Left kidney (tissue), 8 donors: ENCODE measurements at places on chromosomes 3 and 15.

DNA sequence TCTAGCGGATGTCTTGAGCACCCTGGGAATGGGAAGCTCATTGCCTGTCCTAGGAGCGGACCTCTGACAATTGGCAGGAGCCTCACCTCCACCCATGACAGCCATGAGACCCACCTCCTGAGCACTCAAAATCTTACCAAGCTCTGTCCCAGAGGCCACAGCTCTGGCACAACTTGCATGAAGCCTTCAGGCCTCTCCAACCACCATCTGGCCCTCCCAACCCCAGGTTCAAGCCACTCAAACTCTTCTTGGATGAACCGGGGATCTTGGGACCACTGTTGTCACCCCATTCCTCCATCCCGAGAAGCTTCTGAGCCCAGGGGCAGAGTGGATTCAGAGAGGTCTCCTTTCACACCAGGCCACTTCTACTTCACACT is 1.5 kb downstream of the VIPR1 start:
- no peak for DNase-seq

- DNase-seq, result no peak
Observed at GRCh38 chr3:101928890-101929289, 79.6 kb downstream of the NFKBIZ start.

GRCh38 chr3:45003859-45004258 is 22.2 kb upstream of the CLEC3B start:
- DNase-seq, result no peak

DNA sequence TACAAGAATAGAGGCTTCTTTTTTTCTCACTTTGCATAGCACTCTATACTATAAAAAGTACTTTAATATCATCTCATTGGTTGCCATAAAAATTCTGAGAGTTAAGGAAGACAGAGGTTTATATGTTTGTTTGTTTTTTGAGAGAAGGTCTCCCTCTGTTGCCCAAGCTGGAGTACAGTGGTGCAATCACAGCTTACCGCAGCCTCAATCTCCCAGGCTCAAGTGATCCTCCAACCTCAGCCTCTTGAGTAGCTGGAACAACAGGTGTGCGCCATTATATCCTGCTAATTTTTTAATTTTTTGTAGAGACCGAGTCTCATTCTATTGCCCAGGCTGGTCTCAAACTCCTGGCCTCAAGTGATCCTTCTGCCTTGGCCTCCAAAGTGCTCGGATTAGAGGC is 250.2 kb downstream of the LPP start:
- no peak for DNase-seq

DNA sequence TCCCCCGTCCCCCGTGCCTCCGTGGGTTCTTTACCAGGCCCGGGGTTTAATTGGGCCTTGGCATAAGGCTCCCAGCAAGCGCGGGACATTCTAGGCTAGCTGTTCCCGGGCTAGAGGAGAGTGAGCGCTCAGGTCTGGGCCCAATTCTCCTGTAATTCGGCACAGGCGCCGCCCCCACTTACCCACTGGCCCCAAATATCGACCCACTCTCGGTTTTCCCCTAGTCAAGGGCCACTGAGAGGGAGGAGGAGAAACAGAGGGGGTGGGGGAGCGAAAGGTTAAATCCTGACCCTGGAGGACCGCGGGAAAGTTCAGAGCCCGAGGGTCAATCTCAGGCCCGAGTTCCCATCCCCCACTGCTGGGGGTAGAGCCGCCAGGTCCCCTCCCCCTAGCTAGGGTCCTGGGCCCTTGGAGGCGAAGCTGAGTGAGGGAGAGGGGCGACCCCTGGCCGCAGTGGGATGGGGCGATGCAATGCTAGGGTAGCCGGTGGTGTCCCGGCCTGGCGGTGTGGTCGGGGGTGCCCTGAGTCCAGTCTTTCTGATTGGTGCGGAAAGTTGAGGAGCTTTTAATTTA is 8.5 kb upstream of the ONECUT1 start:
- DNase-seq, result no peak

GRCh38 chr3:24278543-24278942 is 216.1 kb downstream of the THRB start:
- DNase-seq, result no peak

DNA sequence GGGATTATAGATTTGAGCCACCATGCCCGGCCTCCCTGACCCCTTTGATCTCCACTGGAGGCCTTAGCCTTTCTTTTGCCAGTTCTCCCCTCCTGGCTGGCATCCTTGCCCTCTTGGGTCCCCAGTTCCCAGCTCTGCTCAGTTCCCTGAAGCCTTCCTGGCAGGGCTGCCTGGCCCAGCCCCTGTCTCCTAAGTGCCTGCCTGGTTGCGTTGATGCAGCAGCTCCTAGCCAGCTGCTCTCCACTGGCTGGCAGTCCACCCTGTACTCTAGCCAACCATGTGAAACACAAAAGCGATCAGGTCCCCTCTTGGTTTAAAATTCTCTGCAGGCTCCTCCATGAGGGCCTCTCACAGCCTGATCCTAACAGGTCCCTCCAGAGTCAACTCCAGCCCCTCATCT is 184.7 kb downstream of the RAB11A start:
- no peak for DNase-seq

GRCh38 chr3:15808679-15809310 is 11.0 kb upstream of the ANKRD28 start:
- no peak for DNase-seq

GRCh38 chr3:70358978-70359580 is 46.6 kb upstream of the MDFIC2 start:
- DNase-seq, result peak; percentile 25

DNA sequence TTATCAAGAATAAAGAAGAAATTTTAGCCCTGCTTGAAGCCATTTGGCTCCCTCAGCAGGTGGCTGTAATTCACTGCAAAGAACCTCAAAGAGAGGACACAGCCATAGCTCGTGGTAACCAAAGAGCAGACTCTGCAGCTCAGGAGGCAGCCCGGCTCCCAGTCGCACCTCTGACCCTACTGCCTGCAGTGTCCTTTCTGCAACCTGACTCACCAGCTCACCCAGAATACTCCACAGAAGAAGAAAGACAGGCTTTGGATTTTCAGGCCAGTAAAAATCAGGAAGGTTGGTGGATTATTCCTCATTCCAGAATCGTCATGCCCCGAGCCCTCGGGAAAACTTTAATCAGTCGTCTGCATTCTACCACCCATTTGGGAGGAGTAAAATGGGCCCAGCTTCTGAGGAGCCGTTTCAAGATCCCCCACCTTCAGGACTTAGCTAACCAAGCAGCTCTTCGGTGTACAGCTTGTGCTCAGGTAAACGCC is 38.6 kb downstream of the ZBTB11 start:
- DNase-seq, result no peak

- no peak for DNase-seq
Observed at GRCh38 chr15:59657635-59658125, 365 bp upstream of the GTF2A2 start.

DNA sequence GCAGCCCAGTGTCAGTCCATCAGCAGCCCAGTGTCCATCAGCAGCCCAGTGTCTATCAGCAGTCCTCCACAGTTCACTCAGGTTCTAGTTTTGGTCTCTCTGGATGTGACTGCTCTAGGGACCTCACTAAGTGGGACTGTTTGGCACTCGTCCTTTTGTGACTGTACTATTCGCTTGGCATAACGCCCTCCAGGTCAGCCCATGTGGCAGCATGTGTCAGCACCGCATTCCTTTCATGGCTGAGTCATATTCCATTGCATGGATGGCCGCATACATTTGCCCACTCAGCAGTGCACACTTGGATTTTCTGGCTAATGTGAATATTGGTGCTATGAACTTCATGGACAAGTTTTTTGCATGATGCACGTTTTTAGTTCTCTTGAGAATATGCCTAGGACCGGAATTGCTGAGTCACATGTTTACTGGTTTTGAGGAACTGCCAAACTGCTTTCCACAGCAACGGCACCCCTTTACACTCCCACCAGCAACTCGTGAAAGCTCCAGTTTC is 16.4 kb downstream of the CHST13 start:
- no peak for DNase-seq

DNA sequence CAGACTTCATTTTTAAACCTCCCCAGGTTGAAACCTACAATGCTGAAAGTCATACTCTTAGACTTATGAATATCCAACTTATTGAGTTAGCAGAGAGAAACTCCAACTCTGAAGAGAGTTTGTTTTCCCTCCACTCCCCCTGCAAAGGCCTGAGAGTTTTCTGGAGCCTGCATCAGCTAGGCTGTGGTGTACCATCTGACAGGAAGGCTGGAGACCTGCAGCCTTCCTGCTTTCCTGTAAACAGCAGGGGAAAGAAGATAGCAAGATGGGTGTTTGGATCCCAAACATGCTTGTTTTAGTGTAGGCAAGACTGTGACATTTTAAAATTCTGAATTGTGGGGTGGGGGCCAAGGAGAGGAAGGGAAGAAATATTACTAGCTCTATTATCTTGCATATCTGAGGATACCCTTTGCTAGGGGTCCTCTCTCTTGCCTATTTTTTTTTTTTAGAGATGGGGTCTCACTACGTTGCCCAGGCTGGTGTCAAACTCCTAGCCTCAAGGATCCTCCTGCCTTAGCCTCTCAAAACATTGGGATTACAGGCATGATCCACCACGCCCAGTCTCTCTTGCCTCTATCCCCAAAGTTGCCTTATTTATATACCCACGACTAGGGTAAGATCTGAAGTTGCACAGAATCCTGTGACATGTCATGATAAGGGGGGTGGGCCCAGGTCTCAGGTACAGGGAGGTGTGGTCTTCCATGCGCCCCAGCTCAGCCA is 51.0 kb upstream of the USP3 start:
- DNase-seq, result no peak

- DNase-seq, result no peak
Observed at GRCh38 chr15:67361100-67361499, 106.5 kb downstream of the IQCH start.

DNA sequence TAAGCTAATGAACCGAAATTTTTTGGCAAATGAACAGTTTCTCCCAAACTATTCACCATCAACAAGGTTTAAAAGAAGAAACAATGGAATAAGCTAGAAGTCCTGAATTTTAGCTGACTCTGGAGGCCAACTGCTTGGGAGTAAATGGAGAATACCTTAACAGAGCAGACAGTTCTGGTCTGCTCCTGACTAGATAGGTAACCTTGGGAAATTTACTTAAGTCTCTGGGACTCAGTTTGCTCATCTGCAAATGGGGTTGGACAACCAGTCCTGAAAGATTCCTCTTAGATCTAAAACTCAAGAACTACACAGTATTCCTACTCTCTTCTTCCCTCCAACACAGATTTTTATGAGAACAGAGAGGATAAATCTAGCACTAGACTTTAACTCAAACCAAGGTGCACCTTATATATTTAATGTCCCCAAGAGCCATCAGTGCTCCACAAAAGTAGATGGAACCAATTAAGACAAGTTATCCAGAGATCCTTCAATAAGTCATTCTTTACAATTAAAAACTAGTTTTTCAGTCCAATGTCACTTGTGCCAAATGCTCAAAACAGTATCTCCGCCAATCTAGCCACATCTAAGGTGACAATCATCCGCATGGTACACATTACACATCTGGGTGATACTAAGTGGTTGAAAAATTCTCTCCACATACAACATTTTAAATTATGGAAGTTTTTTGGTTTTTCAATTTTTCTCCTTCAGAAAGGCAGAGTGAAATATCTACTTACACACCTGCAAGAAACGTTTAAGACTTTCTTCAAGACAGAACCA is 1.5 kb downstream of the RHOA start:
- DNase-seq, result no peak

GRCh38 chr3:14448756-14449727 is 46.6 kb downstream of the SLC6A6 start:
- no peak for DNase-seq

GRCh38 chr3:156489462-156489911 is 65.4 kb downstream of the SSR3 start:
- no peak for DNase-seq

DNA sequence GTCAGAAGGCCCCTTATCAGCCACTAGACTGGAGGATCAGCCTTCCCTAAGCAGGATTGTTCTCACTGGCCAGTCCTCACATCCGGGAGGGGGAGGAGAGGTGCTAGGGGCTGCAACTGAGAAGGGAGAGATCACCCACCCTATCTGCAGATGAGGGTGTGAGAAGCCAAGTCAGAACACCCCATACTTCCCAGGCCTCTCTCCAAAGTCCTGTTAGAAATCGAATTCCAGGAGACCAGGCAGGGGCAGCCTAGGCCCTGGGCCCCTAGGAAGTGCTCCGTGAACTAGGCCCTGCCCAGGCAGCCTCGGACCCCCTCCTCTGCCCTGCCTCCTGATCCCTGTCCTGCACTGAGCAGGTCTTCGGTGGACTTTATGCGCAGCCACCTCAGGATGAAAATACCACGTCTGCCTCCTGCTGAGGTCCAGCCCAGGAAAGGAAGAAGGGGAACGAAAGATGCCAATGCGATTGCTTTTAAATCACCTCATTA is 933 bp downstream of the DZIP1L start:
- DNase-seq, result no peak

DNA sequence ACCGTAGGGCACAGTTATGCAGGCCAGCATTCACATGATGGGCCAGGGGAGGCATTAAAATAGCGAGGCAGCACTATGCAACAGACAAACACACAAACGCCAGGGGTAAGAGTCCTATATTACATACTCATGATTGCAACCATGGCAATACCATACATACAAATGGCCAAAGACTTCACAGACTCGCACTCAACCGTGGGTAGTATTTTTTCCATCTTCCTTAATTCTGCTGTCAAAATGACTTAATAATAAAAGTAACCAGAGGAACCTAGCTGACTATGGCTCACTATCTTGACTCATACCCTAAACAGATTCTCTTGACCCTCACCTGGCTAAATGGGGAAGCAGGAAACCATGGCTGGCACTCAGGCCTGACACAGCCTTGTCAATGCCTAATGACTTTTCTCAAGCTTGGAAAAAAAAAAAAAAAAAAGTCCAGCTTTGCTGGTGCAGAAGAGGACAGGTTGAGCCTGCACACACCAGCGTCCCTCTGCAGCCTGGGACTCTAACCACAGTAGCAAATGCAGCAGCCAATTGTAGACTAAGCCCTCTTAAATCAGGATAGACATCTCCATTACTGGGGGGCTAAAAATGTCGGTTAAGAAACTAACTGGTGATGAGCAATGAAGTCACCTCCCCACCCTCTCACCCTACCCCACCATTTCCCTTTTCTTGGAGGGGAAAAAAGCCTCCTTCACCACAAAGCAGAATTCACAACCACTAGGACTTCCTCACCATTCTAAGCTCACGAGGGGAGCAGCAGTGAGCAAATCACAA is 23.1 kb downstream of the CCDC12 start:
- no peak for DNase-seq

GRCh38 chr3:52245322-52246263 is at the start of gene PPM1M:
TSS of gene PPM1M (plus strand) at chr3:52245759. CDS start at chr3:52245825, 66 bp downstream.
- no peak for DNase-seq

DNA sequence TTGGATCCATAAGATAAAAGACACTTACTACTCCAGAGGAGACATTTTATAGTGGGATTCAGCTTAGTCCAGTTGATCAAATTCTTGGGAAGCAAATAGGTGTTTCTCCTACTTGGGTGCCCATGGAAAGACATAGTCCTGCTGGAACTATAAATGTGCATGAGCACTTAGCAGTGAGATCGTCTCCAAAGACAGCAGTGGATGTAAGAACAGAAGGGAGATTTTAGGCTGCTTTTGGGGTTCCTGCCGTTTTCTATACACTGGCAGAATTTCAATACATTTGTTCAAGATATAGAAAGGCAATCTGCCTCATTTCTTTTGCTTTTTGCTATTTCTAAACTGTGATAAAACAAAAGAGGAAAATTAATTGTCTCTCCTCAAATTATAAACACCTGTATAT is 234.0 kb downstream of the ADAMTSL3 start:
- no peak for DNase-seq
